ENCODE measurements at places on chromosomes 1 and 21.

DNA sequence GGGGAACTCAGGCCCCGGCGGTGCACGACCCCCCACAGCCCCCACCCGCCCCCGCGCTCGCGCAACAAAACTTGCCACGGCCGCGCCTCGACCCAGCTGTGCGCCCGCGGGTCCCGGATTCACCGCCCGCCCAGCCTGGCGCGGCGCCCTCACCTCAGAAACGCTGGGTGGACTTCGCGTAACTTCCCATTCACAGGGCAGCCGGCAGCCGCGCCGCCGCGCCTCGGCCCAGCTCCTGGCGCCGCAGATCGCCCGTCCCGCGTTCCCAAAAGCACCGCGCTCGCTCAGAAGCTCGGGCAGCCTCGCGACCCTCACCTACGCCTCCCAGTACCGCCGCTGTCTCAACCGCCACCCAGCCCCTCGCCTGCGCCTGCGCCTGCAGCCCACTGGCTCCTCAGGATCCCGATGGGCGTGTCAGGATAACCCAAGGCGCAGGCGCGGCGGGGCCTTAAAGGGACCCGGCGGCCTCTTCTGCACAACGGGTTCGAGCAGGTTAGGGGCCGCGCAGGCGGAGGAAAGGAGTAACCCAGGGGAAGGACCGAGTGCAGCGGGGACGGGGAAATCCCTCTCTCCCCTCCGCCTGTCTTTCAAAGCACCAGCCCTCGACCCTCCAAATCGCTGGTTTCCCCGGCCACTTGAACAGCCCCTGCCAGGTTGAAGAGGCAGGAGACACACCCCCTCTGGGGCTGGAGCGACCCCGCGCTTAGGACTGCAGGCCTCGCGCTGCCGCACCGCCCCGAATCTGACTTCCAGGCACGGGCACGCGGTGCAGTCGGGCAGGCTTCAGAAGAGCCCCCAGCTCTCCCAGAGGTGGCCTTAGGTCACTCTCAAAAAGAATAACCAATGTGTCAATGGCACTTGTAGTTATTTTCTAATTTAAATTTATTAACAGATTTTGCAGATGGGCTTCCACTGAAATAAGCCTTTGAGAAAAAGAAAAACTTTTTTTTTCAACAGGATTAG lies at the start of gene NBPF1:
Gene NBPF1, minus strand, starts transcription at position 380 of the 963 bp plus-strand sequence.
- DNase-seq, result peak; percentile 93

DNA sequence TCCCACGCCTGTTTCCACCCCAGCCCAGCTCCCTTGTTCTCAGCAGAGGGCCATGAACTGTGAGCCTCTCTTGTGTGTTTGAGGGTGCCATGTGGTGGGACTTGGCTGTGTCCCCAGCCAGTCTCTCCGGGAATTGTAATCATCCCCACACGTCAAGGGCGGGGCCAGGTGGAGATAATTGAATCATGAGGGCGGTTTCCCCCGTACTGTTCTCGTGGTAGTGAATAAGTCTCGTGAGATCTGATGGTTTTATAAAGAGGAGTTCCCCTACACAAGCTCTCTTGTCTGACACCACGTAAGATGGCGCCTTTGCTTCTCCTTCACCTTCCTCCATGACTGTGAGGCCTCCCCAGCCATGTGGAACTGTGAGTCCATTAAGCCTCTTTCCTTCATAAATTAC lies 57.2 kb upstream of the COL6A2 start:
- DNase-seq, result no peak

DNA sequence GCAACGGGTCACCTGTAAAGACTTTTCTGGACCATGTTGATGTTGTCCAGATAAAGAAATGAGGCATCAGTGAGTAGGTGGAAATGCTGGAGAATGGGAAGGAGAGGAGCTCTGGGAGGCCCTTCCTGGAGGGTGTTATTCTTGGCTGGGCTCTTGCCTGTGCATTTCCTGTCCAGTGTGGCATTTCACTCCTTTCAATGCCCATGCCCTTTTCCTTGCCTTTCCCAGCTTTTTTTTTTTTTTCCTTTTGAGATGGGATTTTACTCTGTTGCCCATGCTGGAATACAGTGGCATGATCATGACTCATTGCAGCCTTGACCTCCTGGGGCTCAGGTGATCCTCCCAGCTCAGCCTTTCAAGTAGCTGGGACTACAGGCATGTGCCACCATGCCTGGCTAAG lies 11.8 kb downstream of the NOS1AP start:
- no peak for DNase-seq

DNA sequence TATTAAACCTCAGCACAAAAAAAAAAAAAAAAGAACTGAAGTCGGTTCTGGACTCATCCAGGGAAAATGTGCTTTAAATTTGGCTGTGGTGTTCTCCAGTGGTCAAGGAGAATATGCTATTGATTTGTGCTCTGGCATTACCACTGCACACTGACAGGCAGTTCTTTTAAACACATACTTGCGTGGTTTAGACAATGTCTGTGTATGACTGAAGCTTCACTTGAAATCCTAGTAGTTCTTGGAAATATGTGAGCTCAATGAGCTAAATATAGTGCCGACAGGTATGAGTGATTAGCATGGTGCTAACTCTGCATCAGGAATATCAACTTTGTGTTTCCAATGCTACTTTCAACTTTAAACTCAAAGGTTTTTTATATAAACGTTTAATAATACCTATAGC lies 415.6 kb downstream of the SMYD3 start:
- no peak for DNase-seq

DNA sequence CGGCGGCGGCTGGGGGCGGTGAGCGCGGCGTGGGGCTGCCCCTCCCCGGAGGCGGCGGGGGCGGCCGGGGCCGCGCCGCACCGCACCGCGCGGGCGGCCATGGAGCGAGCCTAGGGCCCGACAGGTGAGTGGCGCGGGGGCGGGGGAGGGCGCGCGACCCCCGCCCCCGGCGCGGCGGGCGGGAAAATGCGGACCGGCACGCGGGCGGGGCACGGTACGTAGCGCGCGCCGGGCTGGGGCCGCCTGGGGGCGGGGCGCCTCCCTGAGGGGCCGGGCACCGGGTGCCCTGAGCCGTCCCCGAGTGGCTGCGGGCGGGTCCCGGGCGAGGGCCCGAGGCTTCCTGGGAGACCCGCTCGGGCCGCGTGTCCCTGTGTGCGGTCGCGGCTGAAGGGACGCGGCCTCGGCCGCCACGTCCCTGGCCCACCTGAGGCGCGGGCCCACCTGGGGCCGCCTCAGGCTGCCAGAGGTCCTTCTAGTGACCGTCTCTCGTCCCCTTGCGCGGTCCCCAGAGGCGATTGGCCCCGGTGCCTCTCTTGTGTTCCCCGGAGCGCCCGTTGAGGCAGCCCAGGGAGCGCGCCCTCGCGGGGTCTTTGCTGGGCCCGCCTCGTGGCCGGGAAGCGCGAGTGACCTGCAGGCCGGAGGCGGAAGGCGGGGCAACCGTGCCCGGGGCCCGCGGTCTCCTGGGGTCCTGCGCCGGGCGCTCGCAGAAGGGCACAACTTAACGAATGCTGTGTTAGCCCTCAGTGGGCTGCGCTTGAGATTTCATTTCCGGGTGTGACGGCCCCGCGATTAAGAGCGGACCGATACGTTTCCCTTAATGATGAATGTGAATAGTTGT lies 500 bp downstream of the FAM20B start:
- peak; percentile 57 for DNase-seq

DNA sequence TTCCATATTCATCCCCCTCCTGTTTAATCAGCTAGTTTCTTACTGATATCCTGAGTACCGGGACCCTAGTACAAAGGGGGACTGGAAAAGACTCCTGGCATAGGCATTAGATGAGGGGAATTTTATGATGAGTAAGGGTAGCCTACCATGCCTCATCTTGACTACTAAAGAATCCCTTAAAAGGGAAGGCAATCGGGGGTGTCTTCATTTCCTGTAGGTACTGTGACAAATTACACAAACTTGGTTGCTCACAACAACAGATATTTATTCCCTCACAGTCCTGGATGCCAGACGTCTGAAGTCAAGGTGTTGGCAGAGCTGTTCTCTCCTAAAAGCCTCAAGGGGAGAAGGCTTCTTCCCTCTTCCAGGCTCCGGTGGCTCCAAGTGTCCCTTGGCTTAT lies 28.9 kb upstream of the RUNX1 start:
- DNase-seq, result no peak

- peak; percentile 5 for DNase-seq
Measured at GRCh38 chr1:7827126-7827955, 25.5 kb downstream of the UTS2 start.

- DNase-seq, result no peak
Measured at GRCh38 chr1:205774198-205775014, 876 bp downstream of the RAB29 start.

DNA sequence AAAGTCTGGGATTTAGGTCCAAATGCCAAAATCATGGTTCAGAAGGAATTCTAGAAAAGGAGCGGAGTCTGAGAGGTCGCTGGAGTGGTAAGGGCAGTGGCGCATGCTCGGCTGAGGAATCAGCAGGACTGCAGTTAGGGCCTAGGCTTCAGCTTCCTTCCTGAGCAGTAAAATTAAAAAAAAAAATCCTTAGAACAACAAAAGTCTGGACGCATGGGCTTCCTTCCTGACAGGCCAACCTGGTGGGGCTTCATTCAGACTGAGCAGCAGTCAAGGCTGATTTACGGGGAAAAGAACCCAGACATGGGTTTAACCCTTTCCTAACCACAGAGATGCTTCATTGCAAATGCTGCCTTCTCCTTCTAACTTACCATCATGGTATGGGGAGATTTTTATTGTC lies 17.1 kb downstream of the RNF220 start:
- DNase-seq, result no peak

DNA sequence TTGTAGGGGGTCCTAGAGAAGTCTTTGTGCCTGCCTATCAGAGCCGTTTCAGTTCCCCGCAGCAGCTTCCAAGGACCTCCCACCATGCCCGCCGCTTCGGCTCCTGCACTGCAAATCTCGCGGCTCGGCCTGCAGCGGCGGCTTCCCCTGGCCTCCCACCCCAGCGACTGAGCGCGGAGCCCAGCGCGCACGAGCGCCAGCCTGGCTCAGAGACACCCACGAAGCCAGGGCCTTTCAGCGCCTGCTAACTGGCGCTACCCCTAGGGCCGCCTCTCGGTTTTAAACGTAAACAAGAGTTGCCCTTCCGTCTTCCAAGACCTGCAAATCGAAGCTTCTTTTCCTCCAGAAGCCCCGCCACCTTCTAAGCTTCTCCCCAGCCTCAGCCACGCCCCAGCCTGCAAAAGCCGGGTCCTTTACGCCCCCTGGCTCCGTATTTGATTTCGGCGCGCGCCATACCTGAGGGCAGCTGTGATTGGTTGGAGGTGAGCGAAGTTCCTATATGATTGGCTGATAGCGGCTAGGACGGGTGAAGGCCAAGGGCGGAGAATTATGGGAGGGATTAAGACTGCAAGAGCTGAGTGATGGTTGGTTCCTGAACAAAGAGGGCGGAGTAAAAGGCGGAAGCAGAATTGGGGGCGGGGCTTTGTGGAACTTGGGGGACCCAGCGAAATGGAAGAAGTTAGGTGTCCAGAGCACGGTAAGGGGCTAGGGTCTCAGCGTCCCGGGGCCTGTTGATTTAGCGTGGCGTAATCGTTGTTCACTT lies at the start of gene TTF2:
Gene TTF2, plus strand, starts transcription at position 649 of the 763 bp plus-strand sequence. Its CDS starts 21 bp downstream, at position 670.
- peak; percentile 98 for DNase-seq

GRCh38 chr1:185295091-185295490 lies 22.0 kb downstream of the IVNS1ABP start:
- no peak for DNase-seq

GRCh38 chr1:20037877-20038276 lies 32.1 kb upstream of the PLA2G5 start:
- DNase-seq, result no peak

- DNase-seq, result no peak
Measured at GRCh38 chr1:26459148-26459547, 13.1 kb upstream of the HMGN2 start.

- no peak for DNase-seq
Measured at GRCh38 chr1:54159733-54160316, 7.0 kb upstream of the CDCP2 start.

DNA sequence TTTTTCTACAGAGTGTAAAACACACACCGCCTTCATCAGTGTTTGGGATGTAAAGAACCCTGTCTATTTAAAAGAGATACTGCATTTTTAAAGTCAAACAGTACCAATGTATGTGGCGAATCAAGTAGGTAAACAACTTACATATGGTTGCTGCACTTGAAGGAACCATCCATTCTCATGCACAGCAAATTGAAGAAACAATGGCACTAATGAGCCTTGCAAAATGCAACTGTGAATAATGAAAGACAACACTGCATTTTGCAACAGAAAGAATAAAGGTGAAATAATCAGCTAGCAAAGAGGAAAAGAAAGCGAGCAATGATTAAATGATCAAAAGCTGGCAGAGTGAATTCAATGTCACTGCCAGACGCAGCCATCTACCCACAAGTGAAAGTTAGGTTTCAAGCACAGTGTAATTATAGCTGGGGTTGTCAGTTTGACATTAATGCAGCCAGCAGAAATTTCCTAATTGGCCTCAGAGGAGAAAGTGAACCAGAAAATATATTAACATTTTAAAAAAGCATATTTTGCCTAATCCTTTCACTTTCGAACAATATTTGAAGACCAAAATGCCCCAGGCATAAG lies 10.9 kb upstream of the BARHL2 start:
- DNase-seq, result no peak

GRCh38 chr1:77347646-77348045 lies 65.8 kb downstream of the AK5 start:
- DNase-seq, result no peak

DNA sequence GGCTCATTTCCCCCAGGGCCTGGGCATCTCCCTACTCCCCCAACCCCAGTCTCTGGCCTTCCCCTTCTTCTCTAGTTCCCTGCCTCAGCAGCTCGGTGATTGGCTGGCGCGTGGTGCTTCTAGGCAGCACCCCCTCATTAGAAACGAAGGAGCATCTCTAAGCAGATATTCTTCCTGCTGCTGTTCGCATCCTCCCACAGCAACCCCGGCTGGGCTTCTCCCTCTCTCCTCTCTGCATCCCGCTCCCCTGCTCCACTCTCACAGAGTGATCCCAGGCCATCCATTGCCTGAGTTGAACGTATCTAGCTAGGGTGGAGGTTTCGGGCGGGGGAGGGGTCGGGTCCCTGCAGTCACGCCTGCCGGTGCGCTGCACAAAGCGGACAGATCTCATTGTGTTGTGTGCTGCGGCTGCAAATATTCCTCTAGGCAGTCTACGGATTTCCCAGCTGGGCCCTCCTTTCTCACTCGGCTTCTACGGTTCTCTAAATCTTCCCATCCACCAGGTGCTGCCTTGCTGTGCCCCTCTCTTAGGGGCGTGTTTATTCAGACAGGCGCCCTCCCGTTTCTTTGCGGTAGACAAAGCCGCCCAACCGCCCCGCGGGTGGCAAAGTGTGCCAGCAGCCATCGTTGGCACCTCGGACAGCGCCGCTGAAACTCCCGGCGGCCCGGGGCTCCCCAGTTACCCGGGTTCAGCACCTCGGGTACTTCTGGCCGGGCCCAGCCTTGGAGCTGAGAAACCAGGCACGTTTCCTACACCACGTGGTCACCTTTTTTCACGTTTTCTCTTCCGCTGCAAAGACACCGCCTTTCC lies 2.2 kb downstream of the CACNA1E start:
- no peak for DNase-seq

DNA sequence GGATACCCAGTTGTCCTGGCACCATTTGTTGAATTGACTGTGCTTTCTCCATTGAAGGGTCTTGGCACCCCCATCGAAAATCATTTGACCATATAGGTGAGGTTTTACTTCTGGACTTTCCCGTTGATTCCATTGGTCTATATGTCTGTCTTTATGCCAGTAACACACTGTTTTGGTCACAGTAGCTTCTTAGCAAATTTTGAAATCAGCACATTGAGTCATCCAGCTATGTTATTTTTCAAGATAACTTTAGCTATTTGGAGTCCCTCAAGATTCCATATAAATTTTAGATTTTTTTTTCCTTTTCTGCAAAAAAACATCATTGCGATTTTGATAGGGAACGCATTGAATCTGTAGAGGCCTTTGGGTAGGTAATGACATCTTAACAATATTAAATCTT lies 235.6 kb downstream of the SMYD3 start:
- DNase-seq, result no peak
